Fibroblast of mammary gland (primary cell): ENCODE measurements at places on chromosomes 1 and 21.

GRCh38 chr1:212101735-212102134 lies 66.2 kb downstream of the DTL start:
- DNase-seq: no peak

GRCh38 chr21:17853393-17854275 lies 34.5 kb upstream of the C21orf91 start:
- DNase-seq: no peak

DNA sequence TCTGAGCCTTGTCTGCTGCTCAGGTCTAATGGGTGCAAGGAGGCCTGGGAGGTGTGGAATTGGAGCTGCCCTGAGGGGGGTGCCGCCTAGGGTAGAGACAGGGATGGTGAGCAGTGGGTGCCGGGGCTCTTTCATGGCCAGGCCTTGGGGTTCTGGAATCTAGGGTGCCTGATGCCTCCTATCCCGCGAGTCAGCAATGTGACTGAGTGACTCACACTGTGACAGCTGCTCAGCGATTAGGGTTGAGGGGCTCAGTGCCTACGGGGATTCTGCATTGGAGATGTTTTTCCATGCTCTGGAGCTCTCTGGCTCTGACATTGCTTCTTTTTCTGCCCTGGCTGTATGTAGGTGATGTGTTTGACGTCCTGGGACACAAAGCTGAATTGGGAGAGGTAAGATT lies 16.8 kb downstream of the ATP8B2 start:
- no peak for DNase-seq

- no peak for DNase-seq
Measured at GRCh38 chr1:18552631-18553030, 71.9 kb downstream of the KLHDC7A start.

DNA sequence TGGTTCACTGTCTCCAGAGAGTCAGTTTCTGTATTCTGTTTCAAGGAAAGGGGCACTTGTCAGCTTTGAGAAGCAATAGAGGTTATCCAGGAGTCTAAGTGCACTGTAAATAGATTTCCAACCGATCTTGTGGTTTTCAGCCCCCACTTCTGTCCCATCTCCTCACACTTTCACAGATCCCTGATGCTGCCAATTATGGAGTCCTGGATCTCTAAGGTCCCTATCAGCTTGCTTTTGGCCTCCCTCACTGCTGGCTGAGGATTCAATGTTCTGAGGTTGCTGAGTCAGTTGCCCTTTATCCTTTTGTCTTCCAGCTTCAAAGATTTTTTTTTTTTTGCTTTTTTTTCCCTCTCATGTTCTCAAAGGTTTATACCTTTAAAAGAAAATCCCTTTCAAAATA lies 98.4 kb downstream of the DIRAS3 start:
- peak; percentile 91 for DNase-seq

DNA sequence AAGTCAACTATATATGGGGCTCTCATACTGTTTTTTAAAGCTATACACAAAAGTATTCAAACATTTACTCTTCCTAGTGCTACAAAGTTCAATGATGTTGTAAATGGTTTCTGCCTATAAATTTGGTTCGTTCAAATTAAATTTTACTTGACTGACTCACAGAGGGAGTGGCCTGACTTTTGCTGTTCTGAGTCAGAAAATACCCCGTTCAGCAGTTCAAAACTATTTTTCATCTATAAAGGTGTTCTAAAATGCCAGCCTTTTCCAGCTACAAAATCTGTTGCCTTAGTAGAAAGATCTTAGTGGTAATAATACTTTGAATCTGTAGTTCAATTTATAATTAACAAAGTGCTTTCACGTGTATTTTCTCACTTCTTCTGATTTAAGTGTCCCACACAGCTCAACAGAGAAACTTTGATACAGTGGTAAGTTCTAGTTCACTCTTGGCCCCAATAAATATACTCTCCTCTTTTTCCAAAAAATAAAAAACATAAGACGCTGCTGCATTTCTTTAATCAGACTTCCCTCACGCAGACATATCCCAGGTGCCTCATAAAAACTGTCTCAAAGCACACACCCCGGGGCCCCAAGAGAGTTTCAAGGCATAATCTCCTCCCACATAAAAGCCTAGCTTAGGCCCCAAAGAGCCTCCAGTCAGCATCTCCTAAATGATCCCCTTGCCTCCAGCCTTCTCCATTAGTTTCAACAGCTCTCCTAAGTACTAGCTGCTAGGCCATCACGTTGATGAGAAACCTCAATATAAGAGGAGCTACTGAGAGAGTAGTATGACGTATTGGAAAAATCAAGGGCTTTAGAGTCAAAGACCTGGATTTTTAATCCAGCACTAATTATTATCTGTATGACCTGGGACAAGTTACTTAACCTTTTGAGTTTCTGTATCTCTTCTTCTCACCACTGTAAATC lies 3.2 kb downstream of the PTP4A2 start:
- DNase-seq: peak; percentile 75

DNA sequence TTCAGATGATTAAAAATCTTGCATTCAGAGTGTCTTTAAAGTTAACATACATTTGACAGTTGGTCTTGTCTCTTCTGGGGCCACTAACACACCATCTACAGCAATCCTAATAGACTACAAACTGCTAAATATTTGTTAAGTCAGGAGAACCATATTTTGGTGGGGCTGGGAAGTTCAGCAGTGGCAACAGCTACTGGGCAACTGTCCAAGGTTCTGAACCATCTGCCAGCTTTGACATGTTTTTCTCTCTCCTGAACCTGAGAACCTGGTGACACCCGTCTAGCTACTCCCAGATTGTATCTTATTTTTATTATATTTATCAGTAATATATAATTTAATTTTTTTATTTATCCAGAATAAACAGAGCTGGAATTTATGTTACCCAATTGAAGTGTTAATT lies 199.0 kb upstream of the DPYD start:
- peak; percentile 17 for DNase-seq

DNA sequence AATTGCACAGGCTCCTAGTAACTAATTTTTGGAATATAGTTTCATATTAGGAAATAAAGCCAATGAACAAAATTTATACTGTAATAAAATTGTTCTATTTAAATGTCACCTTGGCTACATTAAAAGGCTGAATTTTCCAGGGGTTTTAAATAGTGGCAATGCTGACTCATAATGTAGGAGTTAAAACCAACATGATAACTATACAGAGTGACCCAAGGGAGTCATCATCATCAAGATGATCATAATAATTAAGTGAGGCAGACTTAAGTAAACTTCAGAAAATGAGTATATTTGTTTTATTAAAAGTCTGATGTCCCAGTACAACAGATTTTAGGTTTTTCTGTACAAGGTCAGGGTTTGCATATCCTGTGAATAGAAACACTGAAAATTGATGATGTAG lies 183.4 kb downstream of the PLPPR4 start:
- peak; percentile 52 for DNase-seq

DNA sequence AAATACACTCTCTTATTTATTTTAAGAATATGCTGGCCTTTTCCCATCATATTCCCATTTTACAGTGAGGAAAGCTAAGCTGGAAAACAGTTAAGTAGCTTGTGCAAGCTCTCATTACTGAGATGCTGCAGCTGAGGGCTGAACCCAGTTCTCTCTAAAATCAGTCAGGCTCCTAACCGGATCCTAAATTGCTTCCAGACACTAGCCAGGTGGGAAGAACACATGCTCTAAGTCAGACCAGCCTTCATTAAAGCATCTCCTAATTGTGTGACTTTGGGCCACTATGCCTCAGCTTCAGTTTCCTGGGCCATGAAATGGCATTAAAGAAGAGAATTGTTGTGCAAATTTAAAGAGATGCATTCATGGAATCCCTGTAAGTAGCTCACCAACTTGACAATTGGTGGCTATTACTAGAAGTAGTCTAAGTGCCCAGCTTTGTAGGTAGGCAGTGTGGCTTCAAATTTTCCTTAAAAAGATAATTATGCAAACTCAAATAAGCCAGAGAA lies 228.4 kb downstream of the DAB1 start:
- DNase-seq: no peak

DNA sequence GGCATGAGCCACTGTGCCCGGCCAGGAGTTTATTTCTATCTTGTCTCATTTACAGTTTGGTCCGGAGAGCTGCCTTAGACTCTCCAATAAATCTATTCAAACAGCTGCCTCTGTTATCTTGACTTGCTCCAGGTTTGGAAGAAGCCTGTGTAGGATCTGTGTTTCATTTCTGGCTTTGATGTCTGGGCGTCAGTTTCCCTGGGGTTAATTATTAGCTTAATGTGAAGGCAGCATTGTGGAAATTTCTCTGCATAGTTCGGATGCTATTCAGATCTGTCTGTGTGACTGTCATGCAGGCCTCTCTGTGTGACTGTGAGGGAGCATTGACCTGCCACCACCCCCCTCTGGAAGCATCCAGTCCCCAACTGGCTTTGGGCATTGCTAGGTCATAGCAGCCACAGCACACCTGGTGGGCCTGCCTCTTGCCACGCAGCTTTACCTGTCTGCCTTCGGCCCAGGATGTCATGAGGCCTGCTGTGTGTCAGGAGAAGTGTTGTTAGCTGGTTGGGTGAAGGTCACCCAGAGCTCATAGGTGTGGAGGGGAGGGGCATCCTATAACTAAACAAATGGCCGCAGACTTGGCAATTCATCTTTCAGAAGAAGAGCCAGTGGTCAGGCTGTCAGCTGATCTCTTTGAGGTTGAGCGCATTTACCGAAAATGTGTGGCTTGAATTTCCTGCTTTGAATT lies 9.8 kb downstream of the IFNGR2 start:
- DNase-seq: no peak

DNA sequence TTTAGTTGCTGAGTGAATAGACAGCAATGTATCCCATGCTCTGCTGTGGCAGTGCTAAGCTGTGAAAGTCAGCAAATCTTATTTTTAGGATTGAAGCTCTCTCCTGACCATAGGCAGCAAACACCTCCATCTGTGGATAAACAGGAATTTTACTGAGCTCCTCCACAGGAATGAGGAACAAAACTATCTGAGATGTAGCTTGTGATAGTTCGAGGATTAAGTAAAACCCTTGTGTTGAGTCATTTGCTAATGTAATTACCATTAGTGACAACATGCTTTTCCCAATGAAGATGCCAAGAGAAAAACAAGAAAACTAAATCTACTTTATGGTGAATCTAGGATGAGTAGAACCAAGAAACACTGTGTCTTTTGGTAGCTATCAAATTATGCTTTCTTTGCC lies 122.7 kb downstream of the CLEC20A start:
- DNase-seq: no peak

- DNase-seq: peak; percentile 15
Measured at GRCh38 chr1:88943241-88943640, 49.2 kb downstream of the KYAT3 start.

- DNase-seq: no peak
Measured at GRCh38 chr1:243449373-243449772, 193.5 kb downstream of the SDCCAG8 start.

DNA sequence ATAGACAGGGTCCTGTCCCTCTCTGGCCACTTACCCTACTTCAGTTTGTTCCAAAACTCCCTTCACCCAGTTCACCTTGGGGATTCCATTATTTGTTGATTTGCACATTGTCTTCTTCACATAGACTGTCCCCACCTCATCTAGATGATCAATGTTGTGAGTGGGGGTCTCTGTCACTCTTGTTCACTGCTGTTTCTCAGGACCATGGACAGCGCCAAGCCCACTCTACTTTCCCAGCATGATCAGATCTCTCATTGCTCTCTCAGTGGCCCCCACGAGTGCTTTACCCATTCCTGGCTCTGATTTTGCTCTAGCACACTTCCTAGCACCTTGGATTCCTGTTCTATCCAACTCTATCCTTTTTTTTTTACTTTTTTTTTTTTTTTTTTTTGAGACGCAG lies 45.4 kb upstream of the IGSF21 start:
- no peak for DNase-seq

DNA sequence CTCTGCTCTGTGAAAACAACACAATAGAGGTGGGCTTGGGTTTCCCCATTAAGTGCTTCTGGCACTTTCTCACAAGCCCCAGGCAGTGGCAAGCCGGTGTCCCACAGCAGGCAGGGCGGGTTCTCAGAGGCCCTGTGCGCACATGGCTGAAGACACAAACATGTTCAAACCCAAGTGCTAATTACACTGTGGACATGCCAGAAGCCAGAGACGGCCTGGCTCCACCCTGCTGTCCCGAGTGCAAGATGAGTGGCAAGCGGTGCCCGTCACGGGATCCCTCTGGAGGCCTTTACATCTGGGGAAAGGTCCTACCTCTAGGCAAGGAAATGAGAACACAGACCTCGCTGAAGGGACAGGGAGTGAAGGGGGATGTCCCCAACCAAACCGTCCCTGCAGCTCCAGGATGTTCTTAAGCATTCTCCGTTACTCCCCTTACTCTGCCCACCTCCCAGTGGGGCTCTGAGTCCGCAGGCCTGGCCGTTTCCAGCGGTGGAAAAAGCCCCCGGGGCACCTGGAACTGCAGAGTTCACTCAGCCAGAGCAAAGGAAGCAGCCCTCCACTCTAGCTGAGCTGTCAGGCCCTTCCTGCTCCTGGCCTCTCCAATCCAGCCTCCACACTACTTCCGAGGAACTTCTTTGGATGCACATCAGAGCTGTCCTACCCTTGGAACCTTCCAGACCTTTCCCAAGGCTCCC lies 57.4 kb downstream of the SLC66A1 start:
- no peak for DNase-seq

DNA sequence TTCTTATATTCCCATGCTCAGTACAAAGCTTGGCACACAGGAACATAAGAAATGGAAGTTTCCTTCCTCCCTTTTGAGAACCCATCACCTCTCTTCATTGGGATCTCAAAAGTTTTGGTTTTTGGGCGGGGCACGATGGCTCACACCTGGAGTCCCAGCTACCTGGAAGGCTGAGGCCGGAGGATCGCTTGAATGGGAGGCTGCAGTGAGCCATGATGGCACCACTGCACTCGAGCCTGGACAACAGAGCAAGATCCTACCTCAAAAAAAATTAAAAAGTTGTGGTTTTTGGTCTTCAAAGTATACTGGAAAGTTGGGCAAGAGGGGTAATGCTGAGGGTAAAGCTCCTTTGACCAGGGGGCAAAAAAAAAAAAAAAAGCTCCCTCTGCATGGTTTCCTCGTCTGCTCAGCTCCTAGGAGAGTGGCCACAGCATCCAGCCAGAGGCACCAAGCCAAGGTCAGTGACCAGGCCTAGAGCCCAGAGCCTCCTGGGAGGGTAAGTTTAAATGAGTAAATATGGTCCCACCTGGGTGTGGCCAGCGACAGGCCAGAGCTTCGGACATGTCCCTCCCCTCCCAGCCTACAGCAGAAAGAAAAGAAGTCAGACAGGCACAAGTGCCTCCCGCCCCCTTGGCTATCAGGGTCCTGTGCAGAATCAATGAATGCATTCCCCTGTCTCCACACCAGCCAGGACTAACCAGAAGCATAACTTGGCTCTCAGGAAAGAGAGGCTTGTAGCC lies 5.0 kb downstream of the MEF2D start:
- DNase-seq: peak; percentile 54

DNA sequence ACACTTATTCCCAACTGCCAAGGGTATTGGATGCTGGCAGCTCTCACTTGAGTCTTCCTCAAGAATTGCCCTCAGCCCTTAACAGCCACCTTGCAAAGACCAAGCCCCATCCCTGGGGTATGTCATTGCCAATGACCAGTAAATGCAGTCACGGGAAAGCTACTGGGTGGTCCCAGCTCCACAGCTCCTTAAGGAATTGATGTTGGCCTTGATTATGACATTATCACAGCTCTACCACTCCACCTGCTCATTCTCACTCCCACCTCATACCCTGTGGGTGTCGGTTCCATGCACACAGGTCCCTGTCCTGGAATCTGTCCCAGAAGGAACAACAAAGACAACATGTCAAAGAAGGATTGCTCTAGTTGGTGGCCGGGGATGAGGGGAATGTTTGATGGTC lies 60.5 kb upstream of the GJB5 start:
- no peak for DNase-seq

- peak; percentile 28 for DNase-seq
Measured at GRCh38 chr1:64856553-64856952, 109.8 kb downstream of the JAK1 start.

- no peak for DNase-seq
Measured at GRCh38 chr1:184199438-184200085, 148.0 kb downstream of the TSEN15 start.
